ENCODE measurements at places on chromosomes 5 and 9. TPM values are rescaled to one million over a fixed set of nuclear protein-coding genes. Genes with fewer than 3 reads are reported as not detected.

DNA sequence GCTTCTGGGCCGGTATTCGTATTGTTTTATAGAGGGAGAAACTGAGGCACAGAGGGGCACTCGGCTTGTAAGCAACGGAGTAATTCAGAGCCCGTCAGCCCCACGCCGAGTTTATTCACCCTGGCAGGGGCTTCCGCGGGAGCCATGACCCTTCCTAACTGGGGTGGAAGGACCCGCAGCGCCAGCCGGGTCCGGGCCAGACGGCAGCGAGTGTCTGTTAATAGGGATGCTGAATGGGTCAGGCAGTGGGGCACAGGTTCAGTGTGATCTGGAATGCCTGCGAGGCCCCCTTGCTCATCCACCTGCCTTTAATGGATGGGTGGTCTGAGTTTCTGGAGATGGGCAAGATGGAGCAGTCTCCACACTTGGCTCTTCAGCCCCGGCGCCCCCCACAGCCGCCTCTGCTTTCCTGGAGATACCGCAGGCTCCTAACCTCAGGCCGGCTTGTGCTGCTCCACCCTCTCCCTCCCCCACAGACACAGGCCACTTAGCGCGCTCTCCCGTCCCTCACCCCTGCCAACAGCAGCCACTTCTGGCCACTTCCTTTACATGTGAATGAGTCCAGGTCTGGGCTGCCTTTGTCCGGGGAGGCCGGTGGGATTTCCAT lies 147.1 kb downstream of the ERCC6L2 start:
- DNase-seq = no peak

GRCh38 chr9:18707489-18708205 lies 233.7 kb downstream of the ADAMTSL1 start:
- no peak for DNase-seq

- no peak for DNase-seq
These were observed 754.7 kb downstream of the DTWD2 start for GRCh38 chr5:118233606-118234005.

- no peak for DNase-seq
These were observed 2.4 kb downstream of the ELL2 start for GRCh38 chr5:95959051-95959887.

GRCh38 chr5:150350524-150351344 lies 6.8 kb upstream of the TCOF1 start:
- DNase-seq = no peak

Gene NOXA1
- 1.0 TPM for total RNA-seq

Gene HCN1
- not detected for total RNA-seq

Gene PDCD1LG2
- total RNA-seq = 1.7 TPM

Gene ARL10
- 25.9 TPM for total RNA-seq

Gene PHYHD1
- total RNA-seq = 4.6 TPM

Gene KLHL3
- 2.2 TPM for total RNA-seq

Gene SHISAL2B
- not detected for total RNA-seq

Data from osteocyte (in vitro differentiated cells).